ENCODE measurements at places on chromosomes 7 and 10.

- no peak for DNase-seq
Measured at GRCh38 chr10:122102146-122102868, 113.3 kb downstream of the TACC2 start.

DNA sequence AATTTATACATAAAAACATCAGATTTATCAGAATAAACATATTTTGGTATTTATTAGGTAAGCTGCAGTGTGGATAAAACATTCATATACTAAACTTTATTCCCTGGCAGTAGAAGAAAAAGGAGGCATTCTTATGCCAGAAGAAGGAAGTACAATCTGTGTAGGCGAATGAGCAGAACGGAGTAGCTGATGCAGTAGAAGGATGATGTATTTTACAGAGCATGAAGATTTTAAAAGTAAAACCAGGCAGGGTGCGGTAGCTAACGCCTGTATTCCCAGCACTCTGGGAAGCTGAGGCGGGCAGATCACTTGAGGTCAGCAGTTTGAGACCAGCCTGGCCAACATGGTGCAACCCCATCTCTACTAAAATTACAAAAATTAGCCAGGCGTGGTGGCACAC lies 294.9 kb upstream of the MKLN1 start:
- no peak for DNase-seq

- DNase-seq = no peak
Measured at GRCh38 chr7:112411186-112411795, 39.0 kb upstream of the IFRD1 start.

- DNase-seq = no peak
Measured at GRCh38 chr7:144991041-144991440, 155.2 kb upstream of the TPK1 start.

- DNase-seq = no peak
Measured at GRCh38 chr7:141410353-141411000, 140.7 kb upstream of the AGK start.

DNA sequence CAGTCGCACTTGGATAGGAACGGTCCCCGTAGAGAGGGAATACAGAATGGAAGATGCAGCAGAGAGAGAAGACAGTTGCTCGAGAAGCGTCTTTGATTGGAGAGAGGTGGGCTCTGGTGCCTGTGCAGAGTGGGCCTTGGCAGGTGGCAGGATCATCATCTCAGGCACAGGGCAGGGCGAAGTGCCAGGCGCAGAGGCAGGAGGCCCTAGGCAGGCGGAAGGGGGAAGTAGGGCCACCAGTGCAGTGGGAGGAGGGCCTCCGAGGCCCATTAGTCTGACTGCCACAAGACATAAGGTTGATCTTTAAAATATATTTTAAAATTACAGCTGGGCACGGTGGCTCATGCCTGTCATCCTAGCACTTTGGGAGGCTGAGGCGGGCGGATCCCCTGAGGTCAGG lies 10.1 kb downstream of the CARD11 start:
- no peak for DNase-seq

DNA sequence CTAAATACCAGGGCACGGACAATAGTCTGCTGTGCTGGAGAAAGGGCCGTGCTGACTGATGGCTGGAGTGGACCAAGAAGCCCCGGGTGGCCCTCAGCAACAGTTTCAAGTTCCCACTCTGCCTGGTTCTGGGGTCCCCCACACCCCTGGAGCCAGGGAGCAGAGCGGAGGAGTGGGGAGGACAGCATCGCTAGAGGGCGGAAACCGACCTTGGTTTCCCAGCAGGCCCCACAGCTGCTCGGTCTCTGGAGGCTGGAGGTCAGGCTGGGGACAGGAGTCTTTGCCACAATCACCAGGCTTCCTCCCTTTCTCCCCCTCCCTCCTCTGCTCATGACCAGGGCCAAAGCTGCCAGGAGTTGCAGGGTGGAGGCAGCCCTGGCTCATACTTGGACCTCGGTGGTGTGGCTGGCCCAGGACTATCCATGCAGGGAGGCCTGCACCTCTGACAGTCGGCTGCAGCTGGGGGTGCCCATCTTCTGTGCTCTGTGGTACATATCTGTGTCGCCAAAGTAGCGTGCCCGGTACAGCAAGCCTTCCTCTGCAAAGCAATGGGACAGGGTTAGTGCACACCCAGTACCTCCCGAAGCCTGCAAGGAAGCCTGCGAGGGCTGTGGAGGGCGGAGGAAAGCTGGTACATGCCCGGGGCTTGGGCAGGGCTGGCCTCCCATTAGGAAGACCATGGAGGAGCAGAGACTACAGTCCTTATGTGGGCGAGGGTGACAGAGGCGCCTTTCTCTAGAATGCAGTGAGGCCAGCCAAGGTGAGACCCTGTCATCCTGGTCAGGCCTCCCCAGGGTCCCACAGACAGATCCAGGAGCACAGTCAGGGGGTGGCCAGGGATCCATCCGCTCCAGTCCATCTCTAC lies 19.1 kb downstream of the DNAJB12 start:
- no peak for DNase-seq

GRCh38 chr7:23710000-23710399 lies at the start of gene STK31:
TSS of gene STK31 (plus strand) at chr7:23710219. CDS start at chr7:23710286, 67 bp downstream.
- no peak for DNase-seq

DNA sequence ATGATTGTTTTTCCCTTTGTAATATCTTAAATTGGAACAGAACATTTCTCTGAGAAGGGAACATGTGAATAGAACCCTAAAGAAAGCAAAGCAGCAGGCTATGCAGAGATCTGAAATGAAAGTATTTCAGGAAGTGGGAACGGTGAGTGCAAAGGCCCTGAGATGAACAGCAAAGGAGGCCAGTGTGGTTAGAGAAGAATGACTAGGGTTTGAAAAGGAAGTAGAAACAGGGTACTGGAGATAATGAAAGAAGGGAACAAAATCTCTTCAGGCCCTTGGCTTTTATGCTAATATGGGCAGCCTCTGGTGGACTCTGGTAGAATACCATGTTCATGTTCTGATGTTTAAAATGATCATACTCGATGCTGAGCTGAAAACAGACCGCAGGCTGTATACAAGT lies 22.2 kb downstream of the ARHGAP21 start:
- no peak for DNase-seq
